ENCODE measurements at places on chromosomes 2 and 18.
A peak's percentile ranks its signal among the peaks of the same experiment; 100 is the strongest.

DNA sequence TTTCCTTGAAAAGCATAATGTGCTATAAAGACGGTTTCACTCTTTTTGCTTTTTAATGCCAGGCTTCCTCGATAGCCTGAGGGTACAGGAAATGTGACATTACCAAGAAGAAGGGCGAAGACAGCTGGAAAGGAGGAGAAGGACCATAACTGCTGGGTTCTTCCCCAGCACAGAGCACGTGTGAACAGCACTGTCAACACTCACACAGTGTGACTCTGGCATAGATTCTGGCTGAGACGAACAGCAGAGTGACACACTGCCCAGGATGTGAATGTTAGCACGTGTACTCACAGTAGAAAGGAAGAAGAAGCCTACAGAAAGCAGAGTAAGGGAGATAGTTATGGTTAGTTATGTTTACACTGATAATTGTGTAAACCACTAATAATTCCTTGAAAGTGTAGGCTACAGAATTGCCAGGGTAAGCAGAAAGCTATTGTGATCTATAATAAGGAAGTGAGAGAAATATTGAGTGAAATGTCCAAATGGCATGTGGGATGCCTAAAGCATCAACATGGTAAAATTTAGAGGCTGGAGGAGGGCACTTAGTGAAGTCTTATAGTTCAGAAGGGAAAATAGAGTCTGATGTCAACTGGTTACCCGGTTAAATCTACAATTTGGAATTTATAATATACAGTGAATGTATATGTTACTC, 198.2 kb downstream of the DLGAP1 start:
- no peak for DNase-seq

GRCh38 chr2:44722026-44722625, 219.4 kb upstream of the SIX3 start:
- no peak for DNase-seq

- peak; percentile 82 for DNase-seq
Observed at GRCh38 chr2:212686285-212686895, 147.8 kb upstream of the ERBB4 start.

- DNase-seq = no peak
Observed at GRCh38 chr2:121746071-121746578, 9.3 kb upstream of the TSN start.

GRCh38 chr18:47985866-47986265, 55.4 kb upstream of the SMAD2 start:
- no peak for DNase-seq

- peak; percentile 82 for DNase-seq
Observed at GRCh38 chr2:85066874-85067351, 66.3 kb upstream of the TCF7L1 start.

- no peak for DNase-seq
Observed at GRCh38 chr2:19882286-19882685, 19.5 kb downstream of the TTC32 start.

DNA sequence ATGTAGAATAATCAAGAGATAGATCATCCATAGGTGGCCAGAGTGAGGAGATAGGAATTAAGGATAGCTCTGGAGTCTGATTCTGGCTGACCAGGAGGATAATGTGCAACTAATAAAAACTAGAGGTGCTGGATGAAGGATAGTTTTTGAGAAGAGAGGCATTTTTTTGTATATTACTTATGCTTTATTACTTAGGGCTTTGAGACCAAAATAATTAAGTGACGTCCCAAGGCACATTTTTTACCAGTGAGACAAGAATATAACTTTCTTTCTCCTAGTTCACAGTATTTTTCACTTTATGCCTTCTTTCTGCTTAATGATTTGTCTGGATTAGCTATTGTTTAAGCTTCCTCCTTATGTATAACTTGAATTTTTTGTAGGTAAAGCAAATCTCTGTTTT, 756.6 kb downstream of the TSN start:
- DNase-seq = no peak

GRCh38 chr2:65297544-65297943, 69.9 kb downstream of the ACTR2 start:
- DNase-seq = no peak

Measured in osteoblast (primary cell).